ENCODE measurements at places on chromosomes 1 and 21.
A peak's percentile ranks its signal among the peaks of the same experiment; 100 is the strongest.

- peak; percentile 64 for DNase-seq
Measured at GRCh38 chr1:202806845-202807450, 1.3 kb downstream of the KDM5B start.

- DNase-seq, result no peak
Measured at GRCh38 chr1:179137617-179138255, 55.9 kb downstream of the TOR3A start.

- no peak for DNase-seq
Measured at GRCh38 chr1:232142403-232143314, 487.3 kb downstream of the SIPA1L2 start.

DNA sequence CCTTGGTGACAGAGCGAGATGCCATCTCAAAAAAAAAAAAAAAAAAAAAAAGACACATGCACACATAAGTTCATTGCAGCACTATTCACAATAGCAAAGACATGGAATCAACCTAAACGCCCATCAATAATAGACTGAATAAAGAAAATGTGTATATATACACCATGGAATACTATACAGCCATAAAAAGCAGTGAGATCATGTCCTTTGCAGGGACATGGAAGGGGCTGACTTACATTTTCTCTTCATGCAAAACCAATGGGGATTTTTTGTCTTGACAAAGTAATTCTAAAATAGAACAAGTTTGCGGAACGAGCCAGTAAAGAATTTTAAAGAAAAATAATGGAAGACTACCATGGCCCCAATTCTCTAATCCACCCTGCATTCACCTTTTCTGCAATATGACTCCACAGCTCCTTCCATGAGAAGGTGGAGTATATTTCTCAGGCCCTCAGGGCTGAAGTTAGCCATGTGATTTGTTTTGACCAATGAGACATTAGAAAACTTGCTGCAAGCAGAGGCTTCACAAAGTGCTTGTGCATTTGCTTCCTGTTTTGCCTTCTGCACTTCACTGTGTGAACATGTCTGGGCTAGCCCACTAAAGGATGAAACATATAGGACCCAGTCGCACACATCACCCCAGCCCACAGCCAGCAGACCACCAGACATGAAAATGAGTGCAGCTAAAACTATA lies 78.8 kb upstream of the NR5A2 start:
- DNase-seq, result peak; percentile 8

GRCh38 chr1:213989002-213989855 lies 1.5 kb downstream of the PROX1 start:
- DNase-seq, result peak; percentile 49

GRCh38 chr1:164702216-164702615 lies 143.2 kb downstream of the PBX1 start:
- DNase-seq, result no peak

DNA sequence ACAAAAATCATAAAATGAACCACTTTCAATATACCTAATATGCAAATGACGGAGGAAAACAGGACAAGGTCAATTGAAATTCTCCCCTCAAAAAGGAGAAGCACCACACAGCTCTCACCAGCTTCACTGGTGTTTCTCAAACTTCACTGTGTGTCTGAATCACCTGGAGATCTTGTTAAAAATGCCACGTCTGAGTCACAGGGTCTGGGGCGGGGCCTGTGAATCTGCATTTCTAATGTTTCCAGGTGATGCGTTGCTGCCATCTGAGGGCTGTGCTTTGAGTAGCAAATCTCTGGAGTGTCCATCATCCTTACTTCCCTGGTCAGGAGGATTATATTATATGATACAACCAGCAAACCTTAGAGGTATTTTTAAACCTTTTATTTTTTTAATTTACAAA lies 9.0 kb downstream of the CLDN19 start:
- DNase-seq, result no peak

GRCh38 chr1:14426854-14427253 lies 171.6 kb upstream of the KAZN start:
- no peak for DNase-seq

- DNase-seq, result no peak
Measured at GRCh38 chr1:13663969-13664368, 36.0 kb upstream of the PRDM2 start.

DNA sequence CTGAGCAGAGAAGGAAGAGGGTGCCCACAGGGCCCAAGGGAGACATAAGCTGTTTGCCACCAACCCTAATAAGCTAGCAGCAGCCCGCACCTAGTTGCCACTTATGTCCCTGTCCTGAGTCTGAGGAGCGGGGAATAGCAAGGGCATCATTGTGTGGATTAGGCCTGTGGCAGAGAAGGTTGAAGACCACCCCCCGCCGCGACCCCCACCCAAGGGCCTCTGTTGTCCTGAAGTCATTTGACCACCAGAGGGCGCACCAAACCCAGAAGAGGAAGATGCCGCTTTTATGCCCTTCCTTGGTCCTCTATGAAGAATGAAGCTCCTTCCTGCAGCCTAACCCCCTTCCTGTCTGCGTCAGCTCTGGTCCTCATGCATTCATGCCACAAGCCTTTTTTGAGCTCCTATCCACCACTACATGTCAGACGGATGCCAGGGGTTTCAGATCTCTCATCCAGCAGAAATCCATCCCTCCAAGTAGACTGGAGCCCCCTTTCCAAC lies 16.6 kb downstream of the RHBG start:
- peak; percentile 80 for DNase-seq

- no peak for DNase-seq
Measured at GRCh38 chr1:48251821-48252220, 29.3 kb downstream of the SLC5A9 start.

DNA sequence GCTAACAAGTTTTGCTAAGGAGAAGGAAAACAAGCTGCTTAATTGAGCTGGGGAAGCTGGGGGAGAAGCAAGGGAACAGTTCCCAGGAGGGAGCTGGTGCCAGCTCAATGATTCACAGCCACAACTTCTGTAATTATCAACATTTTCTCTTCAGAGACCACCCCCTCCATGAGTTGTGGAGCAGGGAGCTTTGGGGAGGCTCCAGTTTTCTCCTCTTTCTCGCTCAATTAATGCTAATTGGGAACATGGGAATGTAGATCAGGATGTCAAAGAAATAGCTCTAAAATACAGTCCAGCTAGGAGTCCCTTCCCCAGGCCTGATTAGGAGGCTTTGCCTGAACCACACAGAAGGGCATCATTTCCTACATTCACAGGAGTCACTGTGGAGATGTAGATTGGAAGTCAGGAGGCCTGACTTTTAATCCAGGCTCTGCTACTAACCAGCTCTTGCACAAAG lies 12.1 kb upstream of the MNDA start:
- DNase-seq, result no peak

DNA sequence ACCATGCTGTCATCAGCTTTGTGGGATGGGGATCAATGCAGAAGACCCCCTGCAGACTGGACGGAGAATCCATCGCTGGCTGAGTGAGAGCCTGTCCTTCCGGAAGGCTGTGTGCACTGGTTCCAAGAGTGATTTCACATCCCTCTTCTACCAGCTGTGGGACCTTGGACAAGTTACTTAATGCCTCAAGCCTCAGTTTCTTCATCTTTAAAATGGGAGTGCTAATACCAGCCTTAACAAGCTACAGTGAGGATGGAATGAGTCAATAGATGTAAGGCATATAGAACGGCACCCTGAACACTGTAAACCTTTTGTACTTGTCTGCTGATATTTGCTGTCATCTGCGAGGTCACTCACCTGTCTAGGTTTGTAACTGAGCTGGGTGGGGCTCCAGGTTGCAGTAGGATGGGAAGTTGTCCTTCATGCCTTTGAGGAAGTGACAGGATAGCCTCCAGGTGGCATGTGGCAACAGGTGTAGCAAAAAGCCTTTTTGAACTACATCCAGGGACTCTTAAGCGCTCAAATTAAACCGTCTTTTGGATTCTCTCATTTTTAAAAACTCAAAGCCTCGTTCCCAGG lies 27.5 kb downstream of the TMEM51 start:
- no peak for DNase-seq

DNA sequence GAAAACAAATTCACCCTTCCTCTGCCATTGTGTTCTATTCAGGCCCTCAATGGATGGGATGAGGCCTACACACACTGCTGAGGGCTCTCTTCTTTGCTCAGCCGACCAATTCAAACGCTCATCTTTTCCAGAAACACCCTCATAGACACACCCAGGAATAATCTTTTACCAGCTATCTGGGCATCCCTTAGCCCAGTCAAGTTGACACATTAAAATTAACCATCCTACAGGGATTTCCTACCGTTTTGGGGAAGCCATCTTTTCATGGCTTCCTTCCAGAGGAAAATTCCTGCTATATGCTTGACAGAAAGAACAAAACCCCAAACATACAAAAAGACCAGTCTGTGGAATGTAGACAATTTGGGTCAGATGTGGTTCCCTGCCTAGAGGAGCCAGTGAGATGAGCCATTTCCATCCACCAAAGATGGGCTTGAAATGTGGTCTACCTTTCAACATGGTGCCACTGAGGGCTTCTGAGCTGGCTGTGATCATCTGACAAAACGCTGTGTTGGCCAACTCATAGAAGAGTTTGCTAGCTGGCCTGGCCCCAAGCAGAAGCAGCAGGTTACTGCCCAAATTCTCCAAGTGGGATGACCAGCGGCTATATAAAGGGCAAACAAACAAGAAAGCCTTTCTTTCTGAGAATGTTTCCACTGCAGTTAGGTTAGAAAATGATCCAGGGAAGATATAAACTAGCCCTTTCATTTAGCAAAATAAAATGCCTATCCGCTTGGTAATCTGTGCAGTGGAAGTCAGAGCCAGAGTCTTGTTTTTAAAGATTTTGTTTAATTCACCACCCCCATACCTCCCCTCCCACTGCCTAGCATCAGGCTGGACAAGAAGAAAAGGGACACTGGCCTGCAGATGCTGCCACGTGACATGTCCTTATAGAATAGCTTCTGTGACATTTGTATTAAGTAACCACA lies 69.1 kb upstream of the MRPS6 start:
- no peak for DNase-seq

DNA sequence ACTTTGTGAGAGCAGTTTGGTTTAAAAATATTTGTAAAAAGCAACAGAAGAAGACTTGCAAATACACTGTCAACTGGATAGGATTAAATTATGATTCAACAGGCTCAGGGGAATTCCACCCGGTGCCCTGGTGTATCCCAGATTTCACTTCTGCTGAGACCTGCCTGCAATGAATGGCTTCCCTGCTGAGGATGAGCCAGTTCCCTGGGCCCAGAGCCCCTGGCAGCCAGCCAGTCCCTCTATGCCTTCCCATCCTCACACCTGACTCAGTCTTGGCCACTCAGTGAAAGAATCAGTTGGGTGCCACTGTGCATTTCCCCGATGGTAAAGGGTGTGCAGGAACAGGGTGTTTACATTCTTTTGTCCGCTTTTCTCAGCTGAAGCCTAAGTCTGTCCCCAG lies 64.4 kb downstream of the KCTD3 start:
- DNase-seq, result no peak

- peak; percentile 47 for DNase-seq
Measured at GRCh38 chr1:101520302-101520701, 283.5 kb downstream of the S1PR1 start.

DNA sequence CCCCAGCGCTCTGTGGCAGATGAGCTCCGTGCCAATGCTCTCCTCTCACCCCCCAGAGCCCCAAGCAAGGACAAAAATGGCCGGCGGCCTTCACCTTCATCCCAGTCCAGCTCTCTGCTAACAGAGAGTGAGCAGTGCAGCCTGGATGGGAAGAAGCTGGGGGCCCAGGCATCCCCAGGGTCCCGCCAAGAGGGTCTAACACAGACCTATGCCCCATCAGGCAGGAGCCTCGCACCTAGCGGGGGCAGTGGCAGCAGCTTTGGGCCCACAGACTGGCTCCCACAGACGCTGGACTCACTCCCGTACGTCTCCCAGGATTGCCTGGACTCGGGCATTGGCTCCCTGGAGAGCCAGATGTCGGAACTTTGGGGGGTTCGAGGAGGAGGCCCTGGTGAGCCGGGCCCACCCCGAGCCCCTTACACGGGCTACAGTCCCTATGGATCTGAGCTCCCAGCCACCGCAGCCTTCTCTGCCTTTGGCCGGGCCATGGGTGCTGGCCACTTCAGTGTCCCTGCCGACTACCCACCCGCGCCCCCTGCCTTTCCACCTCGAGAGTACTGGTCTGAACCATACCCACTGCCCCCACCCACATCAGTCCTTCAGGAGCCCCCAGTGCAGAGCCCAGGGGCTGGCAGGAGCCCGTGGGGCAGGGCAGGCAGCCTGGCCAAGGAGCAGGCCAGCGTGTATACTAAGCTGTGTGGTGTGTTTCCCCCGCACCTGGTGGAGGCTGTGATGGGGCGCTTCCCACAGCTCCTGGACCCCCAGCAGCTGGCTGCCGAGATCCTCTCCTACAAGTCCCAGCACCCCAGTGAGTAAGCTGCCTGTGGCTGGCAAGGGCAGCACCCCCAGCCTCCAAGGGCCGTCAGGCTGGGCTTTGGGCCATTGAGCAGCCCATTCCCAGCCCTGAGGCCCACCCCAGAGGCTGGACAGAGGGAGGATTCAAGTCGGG lies 8.7 kb downstream of the ZC3H12A start:
- no peak for DNase-seq

- no peak for DNase-seq
Measured at GRCh38 chr1:69994241-69994640, 211.1 kb downstream of the LRRC40 start.

- no peak for DNase-seq
Measured at GRCh38 chr1:32725615-32725982, 23.0 kb upstream of the SYNC start.

DNA sequence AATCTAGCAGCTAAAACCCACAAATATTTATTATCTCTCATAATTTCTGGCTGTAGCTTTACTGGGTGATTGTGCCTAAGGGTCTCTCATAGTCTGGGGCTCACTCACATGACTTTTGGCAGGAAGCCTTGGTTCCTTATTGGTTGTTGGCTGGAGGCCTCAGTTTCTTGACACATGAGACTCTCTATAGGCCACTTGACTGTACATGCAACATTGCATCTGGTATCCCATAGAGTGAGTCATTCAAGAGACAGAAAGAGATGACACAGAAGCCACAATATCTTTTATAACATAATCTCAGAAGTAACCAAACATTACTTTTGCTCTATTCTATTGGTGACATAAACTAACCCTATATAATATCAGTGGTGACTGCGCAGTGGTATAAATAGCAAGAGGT lies 128.5 kb upstream of the HNRNPU start:
- DNase-seq, result no peak

DNA sequence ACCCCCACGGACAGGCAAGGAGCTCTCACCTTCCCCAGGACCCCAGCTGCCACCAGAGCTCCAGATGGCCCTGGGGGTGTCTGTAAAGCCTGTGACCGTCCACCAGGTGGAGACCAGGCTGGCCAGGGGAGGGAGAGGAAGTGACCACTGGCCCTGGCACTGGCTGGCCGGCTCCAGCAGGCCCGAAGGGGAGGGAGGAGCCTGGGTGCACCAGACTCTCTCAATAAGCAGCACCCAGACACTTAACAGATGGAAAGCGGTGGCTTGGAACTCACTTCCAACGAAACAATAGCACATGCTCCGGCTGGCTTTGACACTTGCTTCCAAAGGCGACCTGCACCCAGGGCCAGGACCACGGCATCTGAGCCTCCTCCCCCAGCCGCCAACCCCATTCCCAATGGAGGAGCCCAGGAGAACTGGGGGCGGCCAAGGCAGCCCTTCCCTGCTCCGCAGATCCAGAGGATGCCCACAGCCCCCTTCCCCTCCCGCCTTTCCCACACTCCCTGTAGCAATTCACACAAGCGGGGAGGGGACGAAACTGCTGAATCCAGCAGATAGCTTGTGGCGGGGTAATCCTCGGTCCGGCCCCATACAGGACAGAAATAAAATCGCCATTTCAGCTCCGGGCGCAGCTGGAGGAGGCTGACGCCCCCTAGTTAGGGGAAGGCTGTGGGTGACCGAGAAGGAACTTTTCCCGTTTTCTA lies 742 bp upstream of the PDE9A start:
- DNase-seq, result peak; percentile 82
